ENCODE measurements at places on chromosomes 16 and 17.

DNA sequence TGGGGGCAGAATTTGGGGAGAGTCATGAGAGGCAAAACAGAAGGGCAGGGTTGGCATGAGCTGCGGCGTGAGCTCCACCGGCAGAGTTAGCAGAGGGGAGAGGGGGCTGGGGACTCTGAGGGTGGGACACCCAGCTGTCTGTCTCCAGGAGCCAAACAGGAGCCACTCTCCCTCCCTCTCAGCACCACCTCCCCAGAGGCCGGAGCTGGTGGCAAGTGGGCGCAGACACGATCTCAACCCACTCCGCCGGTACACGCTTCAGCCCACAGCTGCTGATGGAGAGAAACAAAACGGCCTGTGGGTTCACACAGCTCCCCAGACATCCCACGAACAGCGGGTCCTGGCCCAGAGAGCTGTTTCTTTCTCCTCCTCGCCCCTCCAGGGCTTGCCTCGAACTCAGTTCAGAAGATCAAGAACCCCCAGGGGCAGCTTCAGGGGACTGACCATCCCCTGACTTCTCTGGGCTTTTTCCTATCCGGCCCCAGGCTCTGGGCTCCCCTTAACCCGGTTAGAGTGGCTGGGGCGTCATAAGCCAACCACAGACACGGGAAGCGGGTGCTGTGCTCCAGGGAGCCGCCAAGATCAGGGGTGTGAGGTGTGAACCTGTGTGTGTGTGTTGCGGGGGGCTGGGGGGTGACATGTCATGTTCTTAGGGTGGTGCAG lies 7.6 kb downstream of the RHBDF2 start:
- DNase-seq: no peak

DNA sequence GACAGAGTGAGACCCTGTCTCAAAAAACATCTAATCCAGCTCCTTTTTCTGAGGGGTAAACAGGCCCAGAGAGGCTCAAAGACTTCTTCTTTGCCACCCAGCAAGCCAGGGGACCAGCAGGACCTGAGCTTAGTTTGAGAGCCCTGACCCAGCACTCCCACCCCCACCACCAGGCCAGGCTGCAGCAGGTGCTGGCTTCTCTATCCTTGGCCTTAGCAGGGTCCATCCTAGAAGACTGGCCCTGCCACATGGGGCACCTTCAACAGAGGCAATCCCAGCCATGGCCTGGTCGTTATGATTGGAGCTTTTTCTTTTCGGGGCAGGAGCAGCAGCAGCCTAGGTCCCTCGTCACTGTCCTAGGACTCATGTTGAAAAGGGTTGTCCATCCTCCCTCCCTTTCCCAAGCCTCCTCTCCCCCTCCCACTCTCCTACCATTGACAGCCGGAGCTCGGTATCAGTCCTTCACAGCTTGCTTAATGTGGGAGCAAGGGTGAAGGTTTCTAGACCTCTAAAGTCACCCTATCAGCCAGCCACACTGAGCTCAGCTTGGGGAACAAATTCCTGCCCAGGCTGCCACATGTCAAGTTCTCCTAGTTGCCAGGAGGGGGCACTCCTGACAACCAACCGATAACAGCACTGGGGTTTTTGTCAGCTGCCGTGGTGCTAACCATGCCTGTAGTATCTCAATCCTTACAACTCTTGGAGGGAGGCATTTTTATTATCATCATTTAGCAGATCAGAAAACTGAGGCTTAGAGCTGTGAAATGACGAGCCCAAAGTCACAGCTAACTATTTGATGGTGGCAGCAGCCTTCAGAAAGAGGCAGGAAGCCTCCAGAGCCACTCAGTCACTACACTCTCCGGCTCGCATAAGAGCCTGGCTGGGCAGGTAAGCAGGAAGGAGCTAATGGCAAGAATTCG lies 11.2 kb downstream of the MRPL27 start:
- DNase-seq: peak; percentile 19

GRCh38 chr16:1069154-1069553 lies 3.4 kb upstream of the SSTR5 start:
- DNase-seq: no peak

- DNase-seq: no peak
These were observed 42.9 kb downstream of the GAS7 start for GRCh38 chr17:10155371-10156076.

DNA sequence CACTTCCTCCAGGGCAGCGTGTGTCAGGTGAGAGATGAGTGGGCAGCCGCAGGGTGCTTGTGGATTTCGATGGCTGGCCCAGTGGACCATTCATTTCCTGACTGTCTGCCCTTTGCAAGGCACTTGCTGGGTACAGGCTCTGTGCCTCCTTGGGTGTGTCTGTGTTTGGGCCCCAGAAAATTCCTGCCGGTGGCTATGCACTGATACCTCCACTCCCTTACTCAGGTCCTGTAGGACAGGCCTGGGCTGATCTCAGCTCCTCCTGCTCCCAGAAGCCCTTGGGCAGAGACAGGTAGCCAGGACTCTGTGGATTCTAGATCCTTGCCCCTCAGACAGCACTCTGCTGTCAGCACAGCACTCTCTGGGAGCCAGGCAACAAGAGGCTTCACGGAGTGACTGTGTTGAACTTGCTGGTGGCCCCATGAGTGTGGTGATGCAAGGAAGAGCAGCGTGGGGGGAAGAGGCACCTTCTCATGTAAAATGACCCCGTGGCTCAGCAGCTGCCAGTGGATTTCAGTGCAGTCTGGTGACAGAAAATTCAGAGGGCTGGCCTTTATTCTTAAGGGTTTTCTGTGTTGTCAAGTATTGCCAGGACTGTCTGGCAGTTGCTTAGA lies 29.0 kb downstream of the PGS1 start:
- no peak for DNase-seq

GRCh38 chr17:69524854-69525253 lies 110.4 kb downstream of the MAP2K6 start:
- DNase-seq: no peak

- DNase-seq: peak; percentile 58
These were observed 634 bp downstream of the KANSL1 start for GRCh38 chr17:46192439-46193150.

DNA sequence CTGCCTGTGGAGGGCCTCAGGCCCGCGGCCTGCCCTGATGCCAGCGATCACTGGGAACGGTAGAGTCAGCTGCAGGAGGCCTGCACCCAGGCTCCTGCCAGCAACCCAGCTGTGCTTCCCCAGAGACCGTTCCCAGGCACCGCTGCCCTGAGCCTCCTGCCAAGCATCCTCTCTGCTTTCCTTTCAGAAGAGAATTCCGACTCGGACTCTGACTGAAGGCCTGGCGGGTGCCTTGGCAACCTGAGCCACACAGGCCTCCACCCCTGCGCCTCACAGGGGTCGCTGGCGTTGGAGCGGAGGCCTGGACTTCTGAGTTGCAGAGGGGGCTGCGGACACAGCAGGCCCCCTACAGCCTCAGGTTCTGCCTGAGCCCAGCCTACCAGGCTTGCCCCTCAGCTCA lies 7.9 kb downstream of the CMTM3 start:
- DNase-seq: no peak

DNA sequence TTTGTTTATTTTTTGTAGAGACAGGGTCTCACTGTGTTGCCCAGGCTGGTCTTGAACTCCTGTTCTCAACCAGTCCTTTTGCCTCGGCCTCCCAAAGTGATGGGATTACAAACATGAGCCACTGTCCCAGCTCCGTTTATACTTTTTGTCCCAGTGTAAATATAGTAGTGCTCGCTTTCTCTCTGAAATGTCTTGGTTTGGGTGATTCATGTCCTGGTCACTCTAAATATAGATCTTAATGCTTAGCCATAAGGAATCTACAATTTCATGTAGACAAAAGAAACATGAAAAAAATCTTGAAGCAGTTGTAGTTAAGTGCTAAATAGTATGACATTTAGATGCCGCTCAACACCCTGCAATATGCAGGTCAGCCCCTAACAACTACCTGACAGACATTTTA lies 126.9 kb downstream of the KATNIP start:
- no peak for DNase-seq

DNA sequence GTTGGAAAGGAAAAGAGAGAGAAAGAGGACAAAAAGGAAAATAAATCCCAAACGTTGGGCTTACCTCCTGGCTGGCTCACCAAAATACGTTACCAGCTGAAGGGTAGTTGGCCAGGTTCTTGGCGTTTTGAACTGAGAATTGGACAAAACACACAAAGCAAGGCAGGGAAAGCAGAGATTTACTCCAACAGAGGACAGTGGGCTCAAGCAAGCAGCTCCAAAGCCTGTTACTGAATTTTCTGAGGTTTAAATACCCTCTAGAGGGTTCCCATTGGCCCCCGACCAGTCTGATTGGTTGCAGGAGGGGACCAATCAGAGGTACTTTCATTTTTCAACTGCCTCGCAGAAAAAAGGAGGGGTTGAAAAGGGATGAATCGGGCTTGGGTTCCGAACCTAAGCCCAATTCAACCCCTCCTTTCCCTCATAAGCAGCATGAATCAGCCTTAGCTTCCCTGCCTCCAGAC lies 55.6 kb upstream of the ALOX12 start:
- DNase-seq: no peak

- DNase-seq: no peak
These were observed 1.8 kb upstream of the NUBP1 start for GRCh38 chr16:10741844-10742243.

GRCh38 chr17:19958023-19958422 lies 19.6 kb downstream of the AKAP10 start:
- DNase-seq: no peak

- DNase-seq: peak; percentile 9
These were observed 698 bp downstream of the UBE2G1 start for GRCh38 chr17:4365628-4366326.

DNA sequence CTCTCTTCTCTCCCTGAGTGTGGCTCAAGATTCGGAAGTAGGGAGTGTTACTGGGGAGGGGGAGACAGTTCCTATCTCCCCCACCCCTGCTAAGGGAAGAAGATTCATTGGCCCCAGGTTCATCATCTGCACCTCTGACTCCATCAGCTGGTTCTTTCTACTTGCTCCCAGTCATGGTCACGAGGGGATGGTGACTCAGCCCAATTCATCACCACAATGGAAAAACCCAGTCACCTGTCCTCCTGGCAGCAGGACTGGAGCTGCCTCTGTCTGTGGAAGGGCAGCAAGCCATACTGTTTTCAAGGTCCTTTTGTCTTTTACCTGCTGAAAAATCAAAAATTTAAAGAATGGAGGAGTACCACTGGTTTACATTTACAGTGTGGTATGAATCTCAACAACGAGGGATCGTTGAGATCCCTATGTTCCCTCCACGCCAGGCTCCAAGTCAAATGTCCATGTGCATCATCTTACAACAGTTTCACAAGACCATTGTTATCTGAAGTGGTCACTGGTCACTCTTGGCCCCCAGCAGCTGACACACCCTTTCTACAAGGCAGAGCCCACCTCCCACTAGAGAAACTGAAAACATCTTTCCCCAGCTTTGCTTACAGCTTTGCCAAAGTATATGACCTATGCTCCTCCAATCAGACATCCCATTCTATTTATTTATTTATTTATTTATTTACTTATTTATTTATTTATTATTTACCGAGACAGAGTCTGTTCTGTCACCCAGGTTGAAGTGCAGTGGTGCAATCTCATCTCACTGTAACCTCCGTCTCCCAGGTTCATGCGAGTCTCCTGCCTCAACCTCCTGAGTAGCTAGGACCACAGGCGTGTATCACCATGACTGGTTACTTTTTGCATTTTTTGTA lies 40.4 kb upstream of the NDRG4 start:
- no peak for DNase-seq

GRCh38 chr17:49730078-49730784 lies 22.5 kb upstream of the SLC35B1 start:
- DNase-seq: no peak

DNA sequence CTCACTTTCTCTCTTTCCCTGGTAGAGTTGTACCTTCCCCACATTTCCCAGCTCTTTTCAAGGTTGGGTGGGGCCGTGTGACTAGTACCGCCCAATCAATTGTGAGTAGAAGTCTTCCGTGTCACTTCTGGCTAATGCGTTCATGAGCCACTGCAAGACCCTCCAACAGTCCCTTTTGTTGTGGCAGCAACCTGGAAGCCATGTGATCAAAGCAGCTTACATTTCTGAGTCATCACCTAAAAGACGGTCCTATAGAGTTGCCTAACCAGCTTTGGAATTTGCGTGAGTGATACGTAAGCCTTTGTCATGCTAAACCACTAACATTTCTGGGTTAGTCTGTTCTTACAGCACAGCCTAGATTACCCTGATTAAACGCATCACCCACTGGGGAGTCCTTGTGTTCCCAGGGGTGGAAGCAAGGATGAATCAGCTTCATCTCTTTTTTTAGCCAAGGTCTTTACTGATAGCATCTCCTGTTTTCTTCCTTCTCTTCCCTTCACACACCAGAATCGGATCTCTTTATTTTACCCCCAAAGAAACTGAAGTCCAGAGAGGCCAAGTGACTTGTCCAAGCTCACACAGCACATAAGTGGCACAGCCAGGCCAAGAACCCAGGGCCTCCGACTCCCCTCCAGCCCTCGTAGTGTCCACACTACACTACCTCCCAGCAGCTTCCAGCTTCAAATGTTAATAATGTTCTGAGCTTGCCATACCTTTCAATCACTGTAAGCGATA lies 366.3 kb upstream of the XYLT1 start:
- DNase-seq: no peak

DNA sequence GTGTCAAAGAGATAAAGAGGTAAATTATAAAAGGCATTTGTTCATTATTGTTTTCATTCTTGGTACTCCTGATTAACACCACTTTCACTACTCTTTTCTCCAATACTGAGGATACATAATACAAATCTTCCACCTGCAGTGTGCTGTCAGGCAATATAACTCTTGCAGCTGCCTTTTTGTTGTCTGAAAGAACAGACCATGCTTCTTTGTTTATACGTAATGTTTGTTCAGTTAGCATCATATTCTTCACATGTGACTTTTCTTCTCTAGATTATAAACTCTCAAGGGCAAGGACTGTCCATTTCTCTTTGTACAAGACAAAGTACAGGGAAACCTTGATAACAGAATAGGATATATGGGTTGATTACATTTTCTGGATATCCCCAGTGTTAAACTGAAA lies 14.2 kb upstream of the ABCC11 start:
- no peak for DNase-seq

GRCh38 chr16:57704011-57704904 lies 9.7 kb downstream of the DRC7 start:
- no peak for DNase-seq

- no peak for DNase-seq
These were observed 72.7 kb downstream of the N4BP1 start for GRCh38 chr16:48537275-48537674.

- DNase-seq: no peak
These were observed 100.5 kb upstream of the HS3ST3A1 start for GRCh38 chr17:13702266-13702665.

DNA sequence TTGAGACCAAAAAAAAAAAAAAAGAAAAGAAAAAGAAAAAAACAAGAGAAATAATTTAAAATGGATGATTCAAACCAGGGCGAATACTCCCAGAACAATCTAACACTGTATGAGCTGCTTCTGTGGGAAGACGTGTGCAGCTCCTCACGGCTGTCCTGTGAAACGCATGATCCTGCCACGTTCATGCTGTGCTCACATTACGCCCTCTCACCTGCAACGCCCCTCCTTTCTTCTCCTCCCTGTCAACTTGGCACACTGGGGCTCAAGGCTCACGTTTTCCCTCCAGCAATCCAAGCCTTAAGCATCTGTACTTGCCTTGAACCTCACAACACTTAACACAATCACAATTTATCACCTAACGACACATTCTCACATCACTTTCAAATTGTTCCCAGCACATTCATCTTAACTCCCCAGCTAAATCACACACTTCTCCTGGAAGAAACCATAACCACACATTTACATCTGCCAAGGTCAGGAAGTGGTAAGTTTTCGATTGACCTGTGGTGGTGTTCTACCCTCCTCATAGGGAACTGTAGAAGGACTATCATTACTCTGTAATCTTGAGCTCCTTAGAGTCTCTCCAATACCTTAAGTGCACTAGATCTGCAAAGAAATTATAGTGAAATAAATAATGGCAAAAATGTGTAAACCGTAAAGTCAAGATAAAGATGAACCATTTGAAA lies 29.1 kb downstream of the MBTPS1 start:
- no peak for DNase-seq

- peak; percentile 84 for DNase-seq
These were observed 24.3 kb upstream of the ZNF750 start for GRCh38 chr17:82863941-82864712.
